ENCODE measurements at places on chromosomes 13 and 19. TPM values are rescaled to one million over a fixed set of nuclear protein-coding genes. Genes with fewer than 3 reads are reported as not detected.

Gene ZNF837
- total RNA-seq: 1.5 TPM

Gene MRI1
- total RNA-seq: 16.2 TPM

Gene LHB
- total RNA-seq: not detected

Gene ACP7
- 0.23 TPM for total RNA-seq

Gene KLHL1
- not detected for total RNA-seq

Gene TLE6
- 5.0 TPM for total RNA-seq

Gene MYH14
- 7.0 TPM for total RNA-seq

Gene LHFPL6
- total RNA-seq: 7.2 TPM

Gene B3GNT8
- not detected for total RNA-seq

Gene TUBB4A
- 6.6 TPM for total RNA-seq
